T follicular helper cell (primary cell): ENCODE measurements at places on chromosomes 7 and 10.
A peak's percentile ranks its signal among the peaks of the same experiment; 100 is the strongest.

DNA sequence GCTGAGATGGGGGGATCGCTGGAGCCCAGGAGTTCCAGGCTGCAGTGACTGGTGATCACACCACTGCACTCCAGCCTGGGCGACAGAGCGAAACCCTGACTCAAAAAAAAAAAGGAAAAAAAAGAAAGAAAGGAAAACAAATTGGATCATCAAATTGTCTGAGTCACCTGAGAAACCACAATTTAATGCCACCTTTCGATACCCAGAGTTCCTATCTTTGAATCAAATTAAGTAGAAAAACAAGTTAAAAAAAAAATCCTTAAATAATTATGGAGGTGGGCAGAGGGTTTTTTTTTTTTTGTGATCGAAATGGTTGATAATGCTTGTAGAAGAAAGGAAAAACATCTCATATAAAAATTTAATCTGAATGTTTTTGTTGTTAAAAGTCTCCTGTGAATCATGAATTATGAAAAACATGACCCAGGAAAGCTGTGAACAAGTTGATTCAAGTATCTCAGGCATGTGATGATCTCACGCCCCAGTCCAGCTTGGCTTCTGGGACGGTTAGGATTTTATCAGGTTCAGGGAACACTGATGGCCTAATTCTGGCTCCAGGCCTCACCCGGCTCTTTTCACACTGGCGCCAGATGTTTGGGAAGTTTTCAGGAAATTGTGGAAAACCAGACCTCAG lies 25.3 kb upstream of the CUX1 start:
- DNase-seq: no peak

DNA sequence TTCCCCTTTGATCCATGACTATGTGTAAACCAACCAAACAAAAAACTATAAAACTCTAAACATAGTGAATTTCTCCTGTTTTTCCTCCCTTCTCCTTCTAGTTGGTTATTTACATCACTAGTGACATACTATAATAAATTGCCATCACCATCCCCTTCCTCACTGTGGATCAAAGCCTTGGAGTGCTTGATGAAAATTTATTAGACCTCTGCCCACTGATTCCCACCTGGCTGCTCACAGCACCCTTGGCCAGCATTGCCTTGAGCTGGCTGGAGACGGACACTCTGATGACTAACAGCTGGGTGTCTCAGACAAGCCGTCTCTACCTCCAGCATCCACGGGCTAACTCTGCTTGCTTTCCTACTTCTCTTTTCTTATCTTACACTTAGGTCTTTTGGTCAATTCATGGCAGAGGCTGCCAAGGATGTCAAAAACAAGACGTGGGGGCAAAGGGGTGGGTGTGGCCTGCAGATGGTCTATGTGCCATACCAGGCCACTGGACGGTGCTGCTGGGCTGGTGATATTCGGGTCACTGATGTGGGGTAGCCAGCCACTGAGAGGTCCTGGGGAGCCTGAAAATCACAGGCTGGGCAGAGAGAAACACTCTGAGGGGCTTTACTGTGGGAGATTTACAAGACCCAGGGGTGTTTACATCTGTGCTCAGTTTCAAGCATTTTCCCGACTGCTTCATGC lies 207.8 kb downstream of the TAX1BP1 start:
- DNase-seq: no peak

- DNase-seq: no peak
Observed at GRCh38 chr7:70734411-70734810, 397.5 kb upstream of the GALNT17 start.

DNA sequence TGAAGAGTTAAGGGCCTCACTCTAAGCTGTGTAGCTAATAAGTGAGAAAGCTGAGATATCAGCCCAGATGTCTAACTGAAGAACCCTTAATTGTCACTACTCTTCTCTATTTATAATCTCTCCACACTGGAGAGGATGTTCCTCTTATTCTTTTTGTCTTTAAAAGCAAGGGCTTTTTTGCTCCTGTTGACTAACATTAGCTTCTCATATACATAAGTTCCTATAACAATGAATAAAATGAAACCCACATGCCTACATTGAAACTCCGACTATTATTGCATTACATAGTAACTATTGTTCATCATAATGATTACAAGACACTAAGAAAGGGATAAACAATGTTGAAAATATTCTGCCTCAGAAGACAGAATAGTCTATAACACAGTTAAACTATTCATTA lies 67.1 kb downstream of the GNAT3 start:
- no peak for DNase-seq

- DNase-seq: no peak
Observed at GRCh38 chr7:6294839-6295238, 22.4 kb upstream of the CYTH3 start.

GRCh38 chr10:14536241-14537213 lies 205.8 kb upstream of the FRMD4A start:
- DNase-seq: peak; percentile 35

DNA sequence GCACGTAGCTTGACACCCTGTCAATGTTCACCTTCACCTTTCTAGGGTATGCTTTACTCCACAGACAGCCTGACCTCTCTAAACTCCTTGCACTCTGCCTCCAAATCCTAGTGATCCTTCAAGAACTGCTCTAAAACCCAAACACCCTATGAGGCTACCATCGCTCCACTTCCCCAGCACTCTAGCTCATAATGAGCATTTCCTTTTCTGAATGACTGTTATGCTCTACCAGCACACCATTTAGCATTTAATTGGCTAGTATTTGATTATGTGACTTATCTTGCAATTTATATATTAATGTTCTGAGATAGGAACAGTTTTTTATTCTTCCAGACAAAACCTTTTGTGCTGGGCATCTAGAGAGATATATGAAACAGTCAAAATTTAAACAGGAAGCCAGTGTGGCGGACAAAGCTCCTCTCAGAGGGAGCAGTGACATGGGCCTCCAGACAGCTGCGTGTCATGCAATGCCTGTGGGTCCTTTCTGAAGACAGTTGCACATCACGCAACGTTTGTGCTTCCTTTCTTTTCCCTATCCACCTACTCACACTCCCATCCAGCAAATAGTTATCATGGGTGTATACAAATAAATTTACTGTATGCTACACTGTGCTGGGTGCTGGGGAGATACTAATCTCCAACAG lies 86.3 kb downstream of the ALOX5 start:
- no peak for DNase-seq

- DNase-seq: no peak
Observed at GRCh38 chr7:152176797-152177196, 151.3 kb downstream of the GALNT11 start.

- DNase-seq: no peak
Observed at GRCh38 chr10:26944261-26944882, 83.6 kb upstream of the ABI1 start.

DNA sequence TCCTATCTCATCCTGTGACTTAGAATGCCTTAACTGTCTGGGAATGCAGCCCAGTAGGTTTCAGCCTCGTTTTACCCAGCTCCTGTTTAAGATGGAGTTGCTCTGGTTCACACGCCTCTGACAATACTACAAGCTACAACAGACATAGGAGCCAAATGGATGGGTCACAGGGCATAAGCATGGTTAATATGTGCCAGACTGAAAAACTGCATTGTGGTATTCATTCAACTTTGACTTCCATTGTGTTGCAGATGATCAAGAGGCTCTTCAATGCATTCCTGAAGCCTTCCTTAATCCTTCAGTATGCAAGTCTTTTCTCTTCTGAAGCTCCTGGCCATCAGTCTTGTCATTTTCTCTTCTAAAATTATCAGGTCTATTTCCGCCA lies 20.3 kb upstream of the RNF32 start:
- DNase-seq: no peak

DNA sequence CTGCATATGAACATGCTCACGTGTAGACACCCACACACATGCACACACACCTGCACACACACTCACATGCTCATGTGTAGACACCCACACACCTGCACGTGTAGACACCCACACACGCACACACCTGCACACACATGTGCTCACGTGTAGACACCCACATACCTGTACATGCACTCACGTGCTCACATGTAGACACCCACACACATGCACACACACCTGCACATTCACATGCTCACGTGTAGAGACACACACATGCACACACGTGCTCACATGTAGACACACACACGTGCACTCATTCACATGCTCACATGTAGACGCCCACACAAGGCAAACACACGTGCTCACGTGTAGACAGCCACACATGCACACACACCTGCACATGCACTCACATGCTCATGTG lies 275.8 kb downstream of the PTPRN2 start:
- DNase-seq: no peak

DNA sequence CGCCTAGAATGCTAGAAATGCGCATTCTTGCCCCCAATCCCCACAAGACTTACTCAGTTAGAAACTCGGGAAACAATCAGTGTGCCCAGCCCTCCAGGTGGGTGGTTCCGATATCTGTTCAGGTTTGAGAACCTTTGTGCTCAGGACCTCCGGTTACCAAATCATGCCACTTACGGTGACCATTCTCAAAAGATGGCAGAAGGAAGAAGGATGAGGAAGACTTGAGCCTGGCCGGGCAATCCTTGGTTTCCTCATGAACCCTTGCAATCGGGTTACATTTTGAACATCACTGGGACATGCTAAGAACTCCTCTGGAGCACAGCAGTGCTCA lies 52.1 kb downstream of the RBM17 start:
- no peak for DNase-seq

- DNase-seq: no peak
Observed at GRCh38 chr10:124641282-124642087, 102.7 kb downstream of the FAM53B start.

DNA sequence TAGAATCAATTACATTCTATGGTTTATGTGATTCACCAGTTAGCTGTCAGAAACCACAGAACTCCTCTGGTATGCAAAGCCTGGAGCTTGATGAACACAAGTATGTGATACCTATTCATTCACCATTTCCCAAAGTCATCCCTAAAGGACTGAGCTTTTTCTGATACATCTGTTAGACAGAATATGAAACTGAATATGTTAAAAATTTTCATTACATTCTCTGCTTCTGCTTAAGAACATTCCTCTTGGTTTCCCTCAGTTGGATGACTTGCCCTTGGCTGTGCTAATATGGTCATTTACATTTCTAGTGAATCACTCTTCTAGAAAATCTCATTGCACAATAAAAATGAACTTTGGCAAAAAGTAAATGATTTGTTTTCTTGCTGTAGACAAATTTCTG lies 10.8 kb upstream of the PON1 start:
- DNase-seq: no peak

DNA sequence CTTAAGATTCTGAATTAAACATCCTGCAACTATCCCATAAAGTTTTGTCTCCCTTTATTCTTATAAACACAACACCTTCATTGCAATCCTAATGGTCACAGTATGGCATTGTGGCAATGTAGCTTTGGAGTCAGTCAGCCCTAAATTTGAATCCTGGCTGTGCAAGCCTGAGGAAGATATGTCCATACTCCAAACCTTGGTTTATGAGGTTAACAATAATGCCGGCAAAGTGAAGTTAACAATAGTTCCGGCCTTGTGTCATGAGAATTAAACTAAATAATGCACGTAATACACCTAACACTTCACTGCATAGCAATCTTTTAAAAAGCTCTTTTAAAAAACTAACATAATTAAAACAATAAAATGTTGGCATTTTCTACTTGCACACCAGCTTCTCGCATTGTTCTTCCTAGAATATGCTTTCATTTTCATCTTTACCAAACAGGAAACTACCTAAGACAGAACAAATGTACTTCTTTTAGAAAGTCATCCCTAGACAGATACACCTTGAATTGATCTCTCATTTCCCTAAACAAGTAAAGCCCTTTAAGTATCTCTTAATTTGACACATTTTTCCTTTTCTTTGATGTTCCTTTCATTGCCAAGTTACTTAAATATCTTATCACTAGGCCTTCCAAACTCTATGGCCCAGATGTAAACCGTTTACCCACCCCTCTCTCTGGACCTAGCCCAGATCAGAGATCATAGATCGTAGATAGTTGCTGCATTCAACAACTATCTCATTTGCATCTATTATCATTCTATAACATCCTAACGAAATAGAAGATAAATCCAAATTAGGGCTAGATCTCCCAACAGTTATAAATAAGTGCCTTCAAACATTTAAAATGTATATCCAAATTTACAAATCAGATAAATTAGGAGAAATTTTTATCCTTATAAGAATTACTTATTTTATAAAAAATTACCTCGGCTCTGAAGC lies 66.7 kb downstream of the CREB3L2 start:
- no peak for DNase-seq

- DNase-seq: no peak
Observed at GRCh38 chr10:130128922-130129321, 7.3 kb upstream of the GLRX3 start.

- no peak for DNase-seq
Observed at GRCh38 chr10:25565570-25565969, 368.5 kb upstream of the MYO3A start.

DNA sequence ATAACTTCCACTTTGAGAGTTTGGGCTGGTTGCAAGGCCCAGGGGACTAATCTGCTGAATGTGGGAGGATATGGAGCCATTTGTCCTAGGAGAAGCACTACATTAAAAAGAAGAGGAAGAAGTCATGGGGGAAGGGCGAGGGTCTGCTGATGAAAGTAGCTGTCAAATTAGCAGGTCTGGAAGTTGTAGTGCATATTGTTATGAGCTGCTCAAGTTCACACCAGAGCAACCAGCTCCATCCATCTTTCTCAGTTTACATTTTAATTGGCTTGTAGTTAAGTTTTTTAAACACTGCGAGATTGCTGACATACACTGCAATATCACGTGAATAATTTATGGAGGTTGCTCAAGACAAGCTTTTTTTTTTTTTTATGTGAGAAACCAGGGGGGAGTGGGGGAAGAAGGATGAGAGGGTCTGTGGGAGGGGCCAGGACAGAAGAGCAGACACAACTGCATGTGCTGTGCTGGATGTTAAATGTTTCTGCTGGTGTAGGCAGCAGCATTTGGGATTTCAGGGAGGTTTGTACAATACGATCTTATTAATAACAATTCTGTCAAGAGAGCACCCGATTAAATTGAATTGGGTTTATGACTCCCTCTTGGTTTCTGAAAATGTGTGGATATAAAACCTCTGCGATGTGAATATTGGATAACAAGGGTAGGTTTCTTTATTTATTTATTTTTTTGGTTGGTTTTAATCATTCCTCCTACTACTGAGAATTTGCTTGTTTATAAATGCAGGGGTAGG lies 759.0 kb upstream of the GALNT17 start:
- no peak for DNase-seq

DNA sequence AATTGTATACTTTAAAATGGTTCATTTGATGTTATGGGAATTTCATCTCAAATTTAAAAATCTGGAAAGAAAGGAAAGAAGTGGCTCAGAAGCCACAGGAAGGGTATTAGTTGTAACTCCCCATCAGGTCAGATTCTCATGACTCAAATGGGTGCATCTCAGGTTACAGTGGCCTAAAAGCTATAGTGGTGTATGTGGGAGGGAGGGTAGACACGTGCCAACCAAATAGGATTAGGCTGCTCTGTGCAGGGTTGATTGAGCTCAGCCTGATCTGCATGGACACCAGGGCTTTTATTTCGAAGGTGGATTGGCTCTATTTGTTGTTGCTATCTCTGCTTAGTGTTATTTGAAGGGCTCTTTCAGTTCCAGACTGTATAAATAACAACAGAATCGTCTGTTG lies 121.5 kb upstream of the PRR15 start:
- DNase-seq: no peak

DNA sequence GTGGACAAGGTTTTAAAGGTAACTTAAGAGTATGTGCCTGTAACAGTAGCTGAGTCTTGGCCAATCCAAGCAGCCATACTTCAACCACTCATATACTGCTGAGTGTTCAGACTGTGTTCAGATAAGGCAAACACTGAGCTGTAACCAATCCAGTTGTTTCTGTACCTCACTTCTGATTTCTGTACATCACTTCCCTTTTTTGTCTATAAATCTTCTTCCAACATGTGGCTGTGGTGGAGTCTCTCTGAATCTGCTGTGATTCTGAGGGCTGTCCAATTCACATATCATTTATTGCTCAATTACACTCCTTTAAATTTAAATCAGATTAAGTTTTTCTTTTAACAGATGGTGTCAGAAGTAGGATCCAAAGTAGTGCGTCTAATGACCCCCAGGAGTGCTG lies 149.5 kb upstream of the PHF14 start:
- DNase-seq: no peak
